EL (cell line): ENCODE measurements at places on chromosomes 2 and 18.

DNA sequence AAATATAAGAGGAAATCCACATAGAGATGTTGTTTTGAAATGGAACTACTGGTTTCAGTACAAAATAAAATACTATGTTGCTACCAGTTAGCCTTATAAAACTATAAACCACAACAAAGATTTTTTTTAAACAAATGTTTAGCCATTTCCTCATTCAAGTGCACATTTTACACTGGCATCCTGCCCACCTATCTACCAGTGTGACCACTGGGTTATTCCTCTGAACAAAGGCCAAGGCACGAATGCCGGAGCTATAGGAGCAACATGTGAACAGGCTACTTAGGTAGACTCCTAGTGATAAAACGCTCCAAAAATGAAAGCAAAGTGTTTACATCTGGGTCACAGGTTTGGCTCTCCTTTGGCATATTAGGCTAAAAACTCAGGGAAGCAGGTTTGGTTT, 31.8 kb upstream of the SULT1C4 start:
- DNase-seq, result no peak

- peak; percentile 50 for DNase-seq
These were observed 96.4 kb downstream of the MAP3K20 start for GRCh38 chr2:173171924-173172643.

GRCh38 chr2:234795272-234795920, 156.4 kb upstream of the SH3BP4 start:
- DNase-seq, result no peak

- peak; percentile 9 for DNase-seq
These were observed 443.5 kb downstream of the XIRP2 start for GRCh38 chr2:167331636-167332232.

DNA sequence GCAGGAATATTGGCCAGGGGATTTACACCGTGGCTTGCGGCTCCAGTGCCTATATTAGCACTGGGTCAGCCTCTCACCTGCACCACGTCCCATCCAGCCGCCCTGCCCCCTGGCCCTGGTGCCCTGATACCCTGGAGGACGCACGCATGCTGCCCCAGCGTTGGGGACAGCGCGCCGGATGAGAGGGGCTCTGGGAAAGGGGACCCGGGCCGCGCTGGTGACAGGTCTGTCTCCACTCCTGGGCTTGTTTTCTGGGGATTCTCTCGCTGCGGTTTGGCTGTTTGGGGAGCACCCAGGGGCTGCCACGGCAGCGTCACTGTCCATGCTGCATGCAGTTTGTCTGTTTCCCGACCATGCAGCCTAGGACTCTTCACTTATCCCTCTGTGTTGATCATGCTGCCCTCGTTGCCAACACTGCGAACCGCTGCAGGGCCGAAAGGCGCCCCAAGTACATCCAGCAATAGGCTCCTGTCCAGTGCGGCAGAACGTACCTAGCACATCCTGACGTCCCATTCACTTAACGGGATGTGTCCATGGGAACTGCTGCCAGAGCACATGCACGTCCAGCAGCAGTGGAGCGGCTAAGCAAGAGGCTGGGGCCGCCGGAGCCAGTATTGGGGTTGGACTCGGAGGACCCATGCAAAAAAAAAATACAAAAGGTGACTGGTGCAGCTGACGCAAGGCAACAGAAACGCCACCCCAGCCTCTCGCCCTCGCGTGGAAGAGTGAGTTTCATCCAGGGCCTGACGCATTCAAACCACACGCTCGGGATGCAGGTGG, 115.5 kb upstream of the PXDN start:
- DNase-seq, result no peak

GRCh38 chr2:197599285-197599965, 76.0 kb downstream of the RFTN2 start:
- DNase-seq, result peak; percentile 38

- no peak for DNase-seq
These were observed 217.1 kb downstream of the SLC4A3 start for GRCh38 chr2:219844401-219845091.

GRCh38 chr2:53646788-53647187, 120.8 kb upstream of the CHAC2 start:
- no peak for DNase-seq

DNA sequence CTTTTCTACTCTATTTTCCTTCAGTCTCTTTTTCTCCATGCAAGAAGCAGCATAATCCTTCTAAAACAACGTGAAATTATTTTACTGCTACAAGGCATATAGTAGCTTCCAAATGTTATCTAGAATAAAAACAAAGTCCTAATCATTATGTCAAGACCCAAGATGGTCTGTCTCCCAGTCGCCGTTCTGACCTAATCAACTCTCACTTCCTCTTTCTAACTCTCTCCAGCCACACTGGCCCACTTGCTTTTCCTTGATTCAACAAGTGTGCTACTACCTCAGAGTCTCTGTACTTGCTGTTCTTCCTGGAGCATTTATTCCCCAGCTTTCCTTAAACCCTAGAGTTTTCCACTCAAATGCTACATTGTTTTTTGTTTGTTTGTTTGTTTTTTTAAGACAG, 1491.2 kb downstream of the LRP1B start:
- DNase-seq, result no peak

DNA sequence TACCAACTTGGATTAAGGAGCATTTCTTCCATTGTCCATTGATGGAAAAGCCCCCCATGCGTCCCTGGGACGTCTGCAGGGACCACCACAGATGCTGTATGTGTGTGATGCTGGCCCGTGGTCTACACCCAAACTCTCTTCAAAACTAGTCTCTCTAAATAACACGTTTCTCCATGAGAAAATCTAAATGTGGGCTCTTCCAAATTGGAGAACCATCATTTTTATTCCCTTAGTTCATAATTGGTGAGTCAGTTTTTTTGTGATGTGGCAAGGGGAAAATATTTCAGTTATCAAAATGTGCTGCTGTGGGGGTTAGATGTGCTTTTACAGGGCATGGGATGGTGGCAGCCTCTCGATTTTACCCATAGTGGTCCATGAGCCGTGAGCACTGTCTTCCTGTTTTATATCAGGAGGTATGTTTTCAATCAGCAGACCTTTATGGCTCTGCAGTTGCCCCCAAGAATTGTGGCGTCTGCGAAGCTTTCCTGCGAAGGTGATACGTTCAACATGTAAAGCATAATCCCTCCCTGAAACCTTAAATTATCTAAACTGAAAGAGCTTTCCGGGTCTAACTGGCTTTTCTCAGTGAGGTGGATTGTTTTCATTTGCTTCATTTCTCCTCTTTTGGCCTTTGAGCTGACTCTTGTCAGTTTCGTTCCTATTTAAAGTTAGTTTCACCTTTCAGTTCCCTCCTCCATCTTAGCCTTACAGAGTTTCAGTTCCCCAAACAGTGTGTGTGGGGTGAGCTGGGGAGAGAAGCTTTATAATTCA, 78.4 kb downstream of the SETBP1 start:
- no peak for DNase-seq

- peak; percentile 97 for DNase-seq
These were observed 14.0 kb downstream of the TMEM127 start for GRCh38 chr2:96251721-96252292.

DNA sequence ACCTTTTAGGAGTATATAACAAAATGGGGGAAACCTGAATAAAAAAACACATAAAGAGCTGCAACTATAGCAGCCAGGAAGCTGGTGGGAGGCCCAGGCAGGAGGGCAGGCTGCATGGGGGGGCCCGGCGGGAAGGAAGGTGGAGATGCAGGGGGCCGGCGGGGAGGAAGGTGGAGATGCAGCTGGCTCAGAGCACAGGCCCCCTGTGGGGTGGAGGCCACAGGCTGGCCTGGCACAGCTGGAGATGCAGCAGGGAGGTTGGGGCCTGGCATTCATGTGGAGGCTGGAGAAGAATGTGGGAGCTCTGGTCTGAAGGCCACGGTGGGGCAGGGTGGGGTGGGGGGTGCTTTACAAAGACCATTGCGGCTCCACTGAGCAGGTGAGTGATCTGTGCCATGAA, 31.4 kb downstream of the FAM228A start:
- DNase-seq, result no peak

DNA sequence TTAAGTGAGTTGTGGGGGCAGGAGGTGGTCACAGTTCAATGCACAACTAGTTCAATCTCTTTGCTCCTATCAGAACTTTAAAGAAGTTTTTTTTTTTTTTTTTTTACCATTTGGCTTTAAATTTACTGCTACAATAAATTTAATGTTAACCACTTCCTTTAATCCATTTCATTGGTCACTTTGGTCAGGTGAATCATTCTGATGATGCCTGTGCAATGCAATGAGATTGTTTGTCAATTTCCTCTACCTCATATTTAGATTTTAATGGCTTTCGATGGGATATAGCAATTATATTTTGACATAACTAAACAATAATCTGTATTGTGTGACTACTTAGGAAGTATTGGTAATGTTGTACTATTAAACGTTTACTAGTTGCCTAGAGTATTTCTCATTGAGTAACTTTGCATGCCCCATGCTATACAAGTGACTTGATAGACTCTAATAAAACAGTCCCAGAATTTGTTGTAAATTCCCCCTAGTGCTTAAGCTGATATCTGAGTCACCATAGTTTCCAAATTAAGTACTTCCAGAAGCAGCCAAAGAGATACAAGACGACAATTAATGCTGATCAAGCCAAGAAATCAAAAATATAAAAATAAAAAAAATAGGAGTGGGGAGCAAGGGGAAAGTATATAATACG, 52.9 kb upstream of the SERPINB2 start:
- DNase-seq, result peak; percentile 52

DNA sequence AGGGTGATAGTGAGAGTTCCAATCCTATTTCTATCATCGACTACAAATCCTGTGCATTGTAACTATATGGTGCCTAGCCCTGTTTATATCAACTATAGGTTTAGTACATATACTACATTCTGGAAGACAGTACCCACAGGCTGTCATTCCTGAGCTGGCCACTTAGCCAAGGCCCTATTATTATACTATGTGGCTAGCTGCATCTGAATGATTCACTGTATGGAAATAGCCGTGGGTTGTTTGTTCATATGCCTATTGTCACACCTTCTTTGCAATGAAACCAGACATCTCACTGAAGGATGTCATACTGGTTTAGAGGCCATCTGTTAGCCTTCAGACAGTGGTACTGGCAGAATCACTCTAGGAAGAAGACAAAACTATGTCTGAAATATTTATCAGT, 62.3 kb upstream of the FSIP2 start:
- DNase-seq, result no peak

DNA sequence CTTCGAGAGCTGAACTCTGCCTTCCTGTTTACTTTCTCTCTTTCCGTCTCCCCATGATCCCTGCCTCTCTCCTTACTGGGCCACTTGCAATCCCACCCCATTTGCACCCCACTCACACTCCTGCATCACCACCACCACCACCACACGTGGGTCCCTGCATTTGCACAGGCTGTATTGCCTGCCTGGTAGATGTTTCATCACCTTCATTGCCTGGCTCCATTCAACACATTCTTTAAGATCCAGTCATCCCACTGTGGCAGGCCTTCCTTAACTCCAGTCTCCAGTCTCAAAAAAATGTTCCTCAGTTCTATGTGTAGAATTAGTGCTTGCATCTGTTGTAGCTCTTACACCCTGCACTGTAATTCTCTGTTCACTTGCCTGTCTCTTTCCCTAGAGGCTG, 13.9 kb downstream of the NOSTRIN start:
- DNase-seq, result peak; percentile 86

DNA sequence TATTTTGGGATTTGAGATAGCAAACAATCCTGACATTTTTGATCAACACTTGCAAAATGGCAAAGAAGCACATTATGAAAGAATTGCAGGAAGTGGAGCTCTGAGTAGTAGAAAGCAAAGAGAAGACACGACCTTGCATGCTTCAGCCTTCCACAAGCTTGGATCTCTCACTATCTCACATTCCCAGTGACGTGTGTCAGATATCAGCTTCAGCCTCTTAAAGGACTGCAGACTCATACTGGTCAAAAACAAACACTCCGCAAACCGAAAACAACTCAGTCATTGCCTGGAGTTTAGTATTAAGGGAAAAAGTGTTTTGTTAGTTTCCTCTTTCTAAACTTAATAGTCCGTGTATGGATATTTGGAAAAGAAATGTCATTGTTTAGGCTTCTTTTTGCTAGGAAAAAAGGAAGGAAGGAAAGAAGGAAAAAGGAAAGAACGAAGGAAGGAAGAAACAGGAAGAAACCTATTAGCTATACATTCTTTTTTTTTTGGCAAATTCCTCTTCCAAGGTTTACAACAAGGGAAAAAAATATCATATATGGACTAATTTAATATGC, 32.6 kb upstream of the SLC40A1 start:
- peak; percentile 91 for DNase-seq

DNA sequence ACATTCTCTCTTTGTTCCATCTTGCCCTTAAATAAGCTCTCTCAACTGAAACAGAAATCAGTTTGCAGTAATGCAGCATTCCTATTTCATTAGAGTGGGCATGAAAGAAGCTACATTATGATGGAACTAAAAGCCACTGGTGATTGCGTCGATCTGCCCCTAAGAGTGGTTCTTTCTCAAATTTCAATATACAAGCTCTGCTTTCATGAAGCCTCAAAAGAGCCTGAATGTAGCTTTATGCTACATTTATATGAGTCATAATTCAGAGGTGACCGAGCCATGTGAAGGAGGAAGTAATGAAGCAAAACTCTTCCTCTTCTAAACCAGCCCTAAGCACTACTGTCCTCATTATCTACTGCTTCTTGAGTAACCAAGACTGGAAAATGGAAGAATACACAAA, 64.8 kb upstream of the CYTIP start:
- DNase-seq, result no peak

- no peak for DNase-seq
These were observed 786.9 kb downstream of the EPHA4 start for GRCh38 chr2:220785178-220785577.

DNA sequence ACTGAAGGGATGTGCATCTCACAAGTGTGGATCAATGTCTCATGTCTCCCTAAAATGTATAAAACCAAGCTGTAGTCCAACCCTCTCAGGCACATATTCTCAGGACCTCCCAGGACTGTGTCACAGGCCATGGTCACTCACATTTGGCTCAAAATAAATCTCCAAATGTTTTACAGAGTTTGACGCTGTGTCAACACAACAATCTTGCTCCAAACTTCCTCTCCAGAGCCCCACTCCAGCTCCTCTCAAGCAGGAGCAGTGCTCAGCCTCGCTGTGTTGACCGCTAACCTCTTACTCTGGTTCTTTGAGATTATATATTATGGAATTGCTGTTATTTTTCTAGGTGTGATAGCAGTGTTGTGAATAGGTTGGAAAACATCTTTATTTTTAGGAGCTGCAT, 56.2 kb downstream of the CYP27C1 start:
- no peak for DNase-seq

DNA sequence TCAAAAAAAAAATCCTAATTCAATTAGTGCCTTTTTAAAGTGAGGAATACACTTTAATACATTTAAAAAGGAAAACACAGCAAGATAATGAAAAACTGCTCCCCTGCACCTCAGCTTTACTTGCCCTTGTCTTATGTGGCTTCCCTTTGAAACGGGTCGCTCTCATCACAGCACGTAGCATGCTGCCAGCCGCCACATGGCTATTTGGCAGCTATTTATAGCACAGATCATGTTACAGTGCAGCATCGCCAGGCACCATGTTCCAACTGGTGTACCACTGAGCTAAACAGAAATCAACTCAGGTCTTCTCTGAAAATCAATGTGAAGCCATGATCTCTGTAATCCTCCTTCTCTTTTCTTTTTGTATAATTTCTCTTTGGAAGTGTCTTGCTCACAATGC, 65.1 kb downstream of the TMEM182 start:
- DNase-seq, result peak; percentile 3
